Right kidney (tissue), 9 donors: ENCODE measurements at places on chromosomes 3 and 15.

DNA sequence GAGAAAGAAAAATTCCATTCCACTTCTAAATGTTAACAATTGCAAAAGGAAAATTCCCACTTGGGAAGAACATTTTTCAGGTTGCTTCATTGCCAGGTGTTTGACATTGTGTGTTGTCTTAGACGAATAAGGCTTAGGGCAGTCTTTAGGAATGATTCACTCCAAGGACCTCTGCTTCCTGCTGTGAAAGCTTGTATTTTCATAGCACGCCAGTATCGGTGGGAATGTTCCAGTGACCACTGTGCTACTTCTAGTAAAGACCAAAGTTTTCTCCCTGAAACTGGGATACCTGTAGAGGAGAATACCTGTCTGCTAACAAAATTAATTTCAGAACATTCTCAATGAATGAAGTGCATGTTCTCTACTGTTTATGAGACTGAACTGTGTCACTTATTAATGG, 64.1 kb downstream of the CDIN1 start:
- DNase-seq = no peak

DNA sequence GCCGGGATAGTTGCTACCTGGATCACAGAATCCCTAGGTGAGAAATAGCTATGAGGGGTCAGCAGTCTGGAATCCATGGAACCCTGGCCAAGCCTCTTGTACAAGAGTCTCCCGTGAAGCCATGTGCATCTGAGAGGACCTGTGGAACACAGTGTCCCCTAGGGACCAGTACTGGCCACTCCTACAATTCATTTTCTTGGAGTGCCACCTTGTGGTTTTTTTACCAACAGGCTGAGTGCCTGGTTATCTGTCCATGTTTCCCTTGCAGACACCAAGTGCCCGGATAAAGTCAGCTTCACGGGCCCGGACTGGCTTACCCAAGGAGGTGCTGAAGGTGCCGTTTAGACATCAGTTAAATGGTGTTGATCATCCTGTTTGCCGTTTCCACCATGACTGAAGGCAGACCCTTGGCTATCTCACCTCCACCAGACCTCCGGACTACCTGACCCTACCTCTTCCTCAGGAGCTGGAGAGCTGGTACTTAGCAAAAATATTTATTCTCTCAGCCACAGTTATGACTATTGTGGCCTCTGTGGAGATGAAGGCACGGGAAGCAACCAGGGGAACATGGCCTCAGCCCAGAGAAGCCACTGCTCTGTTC, 93.9 kb downstream of the RBPMS2 start:
- DNase-seq = no peak

GRCh38 chr15:57563416-57563815, 28.3 kb upstream of the MYZAP start:
- DNase-seq = no peak

DNA sequence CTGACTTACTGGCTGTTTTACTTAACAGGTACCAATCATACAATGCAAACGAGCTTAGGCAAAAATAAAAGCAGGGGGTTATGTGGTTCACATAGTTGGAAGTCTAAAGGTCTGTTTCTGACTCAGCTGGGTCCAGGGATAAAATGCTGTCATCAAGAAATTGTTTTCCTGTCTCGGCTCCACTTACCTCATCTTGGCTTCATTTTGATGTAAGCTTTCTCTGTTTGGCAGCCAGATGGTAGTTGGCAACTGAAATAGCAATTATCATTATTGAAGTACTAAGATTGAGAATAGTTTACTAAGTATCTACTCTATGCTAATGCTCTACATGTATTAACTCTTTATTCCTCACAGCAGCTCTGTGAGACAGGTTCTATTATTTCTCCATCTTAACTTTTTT, 36.8 kb upstream of the CNTN3 start:
- no peak for DNase-seq

DNA sequence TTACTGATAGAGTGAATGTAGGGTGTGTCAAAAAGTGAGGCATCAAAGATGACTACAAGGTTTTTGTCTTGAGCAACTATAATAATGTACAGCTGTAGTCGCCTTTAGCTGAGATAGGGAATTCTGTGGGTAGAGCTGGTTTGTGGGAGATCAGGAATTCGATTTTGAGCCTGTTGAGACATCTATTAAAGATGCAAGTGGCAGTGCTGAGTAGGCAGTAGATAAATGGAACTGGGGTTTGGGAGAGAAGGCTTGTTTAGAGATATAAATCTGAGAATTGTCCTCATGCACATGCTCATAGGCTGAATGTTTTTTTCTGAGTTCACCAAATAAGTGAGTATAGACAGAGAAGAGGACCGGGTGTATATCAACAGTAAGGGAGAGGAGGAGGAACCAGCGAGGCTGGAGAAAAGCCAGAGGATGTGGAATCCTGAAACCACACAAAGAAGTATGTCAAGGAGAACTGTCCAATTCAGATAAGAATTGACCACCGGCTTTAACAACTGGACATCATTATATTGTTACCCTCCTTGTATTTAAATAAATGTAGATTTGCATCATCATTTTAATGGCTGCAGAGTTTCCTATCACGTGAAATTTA, 146.0 kb upstream of the TNIK start:
- no peak for DNase-seq

- no peak for DNase-seq
Observed at GRCh38 chr15:31169558-31169957, 68.0 kb upstream of the TRPM1 start.

GRCh38 chr3:187900993-187901755, 155.9 kb upstream of the BCL6 start:
- no peak for DNase-seq

- no peak for DNase-seq
Observed at GRCh38 chr3:114370537-114371174, 76.8 kb downstream of the TIGIT start.

GRCh38 chr3:20909511-20909910, 723.5 kb upstream of the SGO1 start:
- no peak for DNase-seq

DNA sequence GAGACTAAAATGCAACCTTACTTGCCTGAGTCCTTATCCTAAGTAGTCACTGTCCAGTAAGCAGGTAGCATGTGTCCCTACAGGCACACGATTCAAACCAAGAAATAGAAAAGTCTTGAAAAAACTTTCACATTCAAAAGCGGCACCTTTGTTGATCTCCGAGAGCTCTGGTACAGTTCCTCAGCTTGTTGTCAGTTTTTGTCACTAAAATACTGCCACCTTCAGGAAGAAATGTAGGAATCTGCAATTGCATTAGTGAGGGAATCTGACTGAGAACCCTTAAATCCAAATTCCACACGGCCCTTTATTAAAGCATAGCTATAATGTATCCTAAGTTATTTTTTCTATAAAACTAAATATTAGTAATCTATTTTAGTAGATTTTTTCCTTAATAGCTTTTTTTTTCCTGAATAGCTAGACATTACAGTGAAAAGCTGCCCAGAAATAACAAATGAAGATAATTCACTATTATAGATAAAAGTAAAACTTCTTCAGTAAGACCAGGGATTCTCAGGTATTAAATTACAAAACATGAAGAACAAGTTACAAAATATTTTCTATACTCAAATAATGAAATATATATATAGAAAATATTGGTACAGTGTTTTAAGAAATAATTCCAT, 44.0 kb downstream of the CCDC54 start:
- peak; percentile 9 for DNase-seq

DNA sequence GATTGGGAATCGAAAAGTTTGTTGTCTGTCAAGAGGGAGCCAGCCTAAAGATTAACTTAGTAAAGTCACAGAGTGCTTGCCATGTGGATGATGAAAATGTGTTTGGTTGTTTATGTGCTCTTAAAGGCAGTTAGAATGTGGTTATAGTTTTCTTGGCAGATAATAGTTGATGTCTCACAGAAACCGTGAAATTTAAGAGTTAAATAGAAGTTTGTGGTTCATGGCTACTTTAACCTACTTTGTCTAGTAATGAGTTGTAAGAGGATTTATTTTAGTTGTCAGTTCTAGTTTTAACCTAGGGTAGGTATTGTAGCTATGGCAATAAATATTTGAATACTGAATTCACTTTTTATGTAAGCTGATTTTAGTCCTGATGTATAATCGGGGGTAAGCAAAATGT, 36.4 kb upstream of the EIF3J start:
- no peak for DNase-seq

DNA sequence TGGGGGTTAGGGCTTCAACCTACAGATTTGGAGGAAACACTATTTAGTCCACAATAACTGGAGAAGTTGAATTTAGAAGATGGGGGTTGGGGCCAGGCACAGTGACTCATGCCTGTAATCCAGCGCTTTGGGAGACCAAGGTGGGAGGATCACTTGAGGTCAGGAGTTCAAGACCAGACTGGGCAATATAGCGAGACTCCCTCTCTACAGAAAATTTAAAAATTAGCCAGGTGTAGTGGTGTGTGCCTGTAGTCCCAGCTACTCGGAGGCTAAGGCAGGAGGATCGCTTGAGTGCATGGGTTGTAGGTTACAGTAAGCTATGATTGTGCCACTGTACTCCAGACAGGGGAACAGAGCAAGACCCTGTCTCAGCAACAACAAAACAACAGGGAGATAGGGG, 5.0 kb upstream of the DYNLT2B start:
- DNase-seq = no peak

- DNase-seq = no peak
Observed at GRCh38 chr15:26628071-26628470, 144.8 kb downstream of the GABRB3 start.

- DNase-seq = no peak
Observed at GRCh38 chr3:103218793-103219192, 784.0 kb downstream of the ZPLD1 start.

- DNase-seq = no peak
Observed at GRCh38 chr3:87047852-87048251, 56.9 kb upstream of the VGLL3 start.

- no peak for DNase-seq
Observed at GRCh38 chr15:78171864-78172472, 22.8 kb downstream of the IDH3A start.

DNA sequence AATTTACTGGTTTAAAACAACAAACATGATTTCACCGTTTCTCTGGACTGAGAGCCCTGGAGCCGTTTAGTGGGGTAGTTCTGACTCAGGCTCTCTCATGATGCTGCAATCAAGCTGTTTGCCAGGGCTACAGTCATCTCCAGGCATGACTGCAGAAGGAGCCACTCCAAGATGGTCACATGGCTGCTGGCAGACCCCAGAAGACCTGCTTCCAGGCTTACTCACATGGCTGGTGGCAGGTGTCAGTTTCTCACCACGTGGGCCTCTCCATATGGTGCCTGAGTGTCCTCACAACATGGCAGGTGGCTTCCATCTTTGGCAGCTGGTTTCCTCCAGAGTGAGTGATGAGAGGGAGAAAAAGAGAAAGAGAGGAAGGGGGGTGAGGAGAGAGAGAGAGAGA, 378.3 kb upstream of the RGMA start:
- no peak for DNase-seq

- no peak for DNase-seq
Observed at GRCh38 chr3:46186471-46187340, 21.4 kb downstream of the CCR1 start.

GRCh38 chr3:183306798-183307671, 54.0 kb downstream of the B3GNT5 start:
- peak; percentile 17 for DNase-seq
